ENCODE measurements at places on chromosomes 11 and 22.

DNA sequence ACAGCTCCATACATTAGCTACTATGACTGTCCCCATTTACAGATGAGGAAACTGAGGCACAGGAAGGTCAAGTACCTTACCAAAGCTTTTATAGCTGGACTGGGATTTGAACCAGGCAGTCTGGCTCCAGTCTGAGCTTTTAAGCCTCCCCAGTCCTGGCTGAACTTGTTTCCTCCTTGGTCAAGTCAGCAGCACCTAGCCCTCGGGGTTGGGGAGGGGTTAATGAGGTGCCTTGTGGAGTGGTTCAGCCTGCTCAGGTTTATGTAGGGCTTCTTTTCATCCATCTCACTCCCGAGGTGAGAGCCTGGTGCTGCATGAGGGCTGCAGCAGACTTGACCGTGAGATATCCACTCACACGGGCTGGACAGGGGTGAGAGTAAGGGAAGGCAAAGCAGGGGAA is 36.7 kb upstream of the GCAT start:
- no peak for DNase-seq

GRCh38 chr11:44147751-44148150 is 52.3 kb downstream of the EXT2 start:
- DNase-seq: no peak

- DNase-seq: peak; percentile 27
Observed at GRCh38 chr11:12914400-12914912, 94.7 kb upstream of the RASSF10 start.

DNA sequence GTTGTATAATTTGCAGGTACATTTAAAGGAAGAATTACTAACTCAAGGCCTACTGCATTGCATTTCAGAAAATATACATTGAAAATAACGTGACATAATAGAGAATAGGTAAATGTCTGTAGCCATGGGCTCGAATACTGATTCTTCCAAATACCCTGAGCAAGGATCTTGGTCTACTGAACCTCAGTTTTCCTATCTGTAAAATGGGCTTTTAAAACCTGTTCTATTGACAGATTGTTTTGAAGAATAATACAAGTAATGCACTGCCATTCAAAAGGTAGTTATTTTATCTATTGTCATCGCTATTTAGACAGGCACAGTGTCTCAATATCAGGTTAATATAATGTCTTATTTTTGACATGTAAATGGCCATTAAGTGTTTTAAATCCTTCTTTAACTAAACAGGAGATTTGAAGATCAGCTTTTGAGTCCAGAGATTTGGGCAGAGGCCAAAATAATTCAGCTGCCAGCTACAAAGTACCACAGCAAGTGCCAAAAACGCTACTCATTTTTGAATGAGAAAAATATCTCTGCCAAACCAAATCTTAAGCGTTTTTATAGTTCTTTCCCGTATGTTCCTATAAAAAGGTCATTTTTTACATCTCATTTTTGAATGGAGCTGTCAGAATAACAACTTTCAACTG is 56.7 kb downstream of the CTSC start:
- DNase-seq: no peak

DNA sequence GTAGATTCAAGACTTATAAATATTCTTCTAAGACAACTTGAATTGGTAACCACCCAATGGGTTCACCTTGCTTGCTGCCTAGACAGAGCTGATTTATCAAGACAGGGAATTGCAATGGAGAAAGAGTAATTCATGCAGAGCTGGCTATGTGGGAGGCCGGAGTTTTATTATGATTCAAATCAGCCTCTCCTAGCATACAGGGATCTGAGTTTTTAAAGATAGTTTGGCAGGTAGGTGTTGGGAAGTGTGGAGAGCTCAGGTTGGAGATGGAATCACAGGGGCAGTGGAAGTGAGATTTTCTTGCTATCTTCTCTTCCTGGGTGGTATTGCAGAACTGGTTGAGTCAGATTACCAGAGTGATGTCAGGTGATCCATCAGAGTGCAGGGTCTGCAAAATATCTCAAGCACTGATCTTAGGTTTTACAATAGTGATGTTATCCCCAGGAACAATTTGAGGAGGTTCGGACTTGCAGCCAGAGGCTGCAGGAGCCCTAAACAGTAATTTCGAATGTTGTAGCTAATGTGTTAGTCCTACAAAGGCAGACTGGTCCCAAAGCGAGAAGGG is 1448.6 kb upstream of the RAG2 start:
- DNase-seq: no peak

DNA sequence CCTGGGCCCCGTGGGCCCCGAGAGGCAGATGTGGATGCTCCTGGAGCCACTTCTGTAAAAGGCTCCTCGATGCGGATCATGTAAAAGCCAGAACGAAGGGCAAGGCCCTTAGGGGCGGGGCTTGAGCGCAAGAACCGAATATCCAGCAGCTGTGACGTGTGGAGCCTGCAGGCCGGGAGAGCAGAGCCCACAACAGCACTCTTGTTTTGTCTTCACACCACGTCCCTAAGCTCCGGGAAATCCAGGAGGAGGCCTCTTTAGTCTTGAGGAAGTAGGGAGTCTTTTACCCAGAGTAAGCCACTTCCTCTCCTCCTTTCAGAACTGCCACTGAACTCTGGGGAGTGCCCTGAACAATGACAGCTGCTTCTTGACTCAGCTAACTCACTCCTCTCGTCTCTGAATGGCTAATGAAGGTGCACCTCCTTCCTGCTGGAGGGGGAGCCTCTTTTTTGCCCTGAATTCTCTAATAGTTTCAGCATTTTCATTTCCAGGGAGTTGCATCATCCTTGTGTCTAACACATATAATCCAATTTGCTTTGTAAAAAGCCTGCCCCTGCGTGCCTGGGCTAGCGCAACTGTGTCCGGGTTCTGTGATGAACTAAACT is 12.5 kb downstream of the L3MBTL2 start:
- peak; percentile 74 for DNase-seq

DNA sequence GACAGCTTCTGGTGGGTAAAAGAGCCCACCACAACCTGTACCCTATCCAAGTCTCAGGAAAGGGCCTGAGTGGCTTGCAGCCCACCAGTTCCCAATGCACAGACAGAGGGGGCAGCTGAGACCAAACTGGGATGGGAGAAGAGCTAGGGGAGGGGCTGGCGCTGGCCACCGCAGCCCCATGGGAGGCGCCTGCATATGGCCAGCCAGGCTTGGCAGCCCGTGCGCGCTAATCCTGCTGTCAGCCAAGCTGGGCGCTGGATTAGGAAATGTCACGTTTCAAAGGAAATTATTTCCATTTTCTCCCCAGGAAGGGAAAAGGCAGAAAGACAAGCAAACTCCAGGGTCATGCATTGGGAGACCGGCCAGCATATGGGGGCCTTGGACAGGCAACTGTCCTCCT is 236.8 kb downstream of the BUD13 start:
- DNase-seq: no peak

- no peak for DNase-seq
Observed at GRCh38 chr11:133864756-133865155, 19.4 kb upstream of the SPATA19 start.

DNA sequence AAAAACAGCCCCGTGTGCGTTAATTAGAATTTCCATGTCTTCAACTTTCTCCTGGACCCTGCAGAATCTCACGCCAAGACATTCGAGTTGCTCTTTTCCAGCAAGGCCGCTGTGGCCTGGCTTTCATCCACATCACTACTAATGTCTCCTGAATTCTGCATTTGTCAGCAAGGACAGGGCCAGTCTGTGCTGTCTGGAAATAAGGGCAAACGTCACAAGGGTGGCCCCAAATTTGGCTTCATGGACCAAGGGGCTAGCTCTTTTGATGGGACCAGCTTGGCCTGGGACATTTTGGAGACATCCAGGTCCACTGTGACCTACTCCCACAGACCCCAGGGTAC is 33.4 kb downstream of the KCNQ1OT1 start:
- no peak for DNase-seq

DNA sequence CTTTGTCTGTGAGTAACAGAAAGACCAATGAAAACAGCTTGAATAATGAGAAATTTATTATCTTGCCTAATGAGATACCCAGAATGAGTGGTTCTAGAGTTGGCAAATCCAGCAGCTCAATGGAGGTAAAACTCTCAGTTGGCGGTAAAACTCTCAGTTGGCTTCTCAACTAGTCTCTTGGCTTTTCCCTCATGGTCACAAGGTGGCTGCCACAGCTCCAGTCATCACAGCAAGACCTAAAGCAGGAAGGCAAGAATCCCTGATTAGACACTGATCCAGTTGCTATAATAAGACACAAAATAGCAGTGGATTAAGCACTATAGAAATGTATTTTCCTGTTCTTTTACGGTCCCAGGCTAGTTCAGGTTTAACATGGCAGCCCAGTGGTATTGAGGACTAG is 37.5 kb upstream of the TSPAN18 start:
- no peak for DNase-seq

GRCh38 chr11:33874433-33874832 is 17.4 kb downstream of the LMO2 start:
- no peak for DNase-seq

- peak; percentile 85 for DNase-seq
Observed at GRCh38 chr11:128859563-128860441, 7.3 kb downstream of the KCNJ1 start.

GRCh38 chr11:23310276-23310675 is 450.0 kb upstream of the CCDC179 start:
- no peak for DNase-seq

- DNase-seq: no peak
Observed at GRCh38 chr11:110034806-110035205, 58.4 kb upstream of the ZC3H12C start.

DNA sequence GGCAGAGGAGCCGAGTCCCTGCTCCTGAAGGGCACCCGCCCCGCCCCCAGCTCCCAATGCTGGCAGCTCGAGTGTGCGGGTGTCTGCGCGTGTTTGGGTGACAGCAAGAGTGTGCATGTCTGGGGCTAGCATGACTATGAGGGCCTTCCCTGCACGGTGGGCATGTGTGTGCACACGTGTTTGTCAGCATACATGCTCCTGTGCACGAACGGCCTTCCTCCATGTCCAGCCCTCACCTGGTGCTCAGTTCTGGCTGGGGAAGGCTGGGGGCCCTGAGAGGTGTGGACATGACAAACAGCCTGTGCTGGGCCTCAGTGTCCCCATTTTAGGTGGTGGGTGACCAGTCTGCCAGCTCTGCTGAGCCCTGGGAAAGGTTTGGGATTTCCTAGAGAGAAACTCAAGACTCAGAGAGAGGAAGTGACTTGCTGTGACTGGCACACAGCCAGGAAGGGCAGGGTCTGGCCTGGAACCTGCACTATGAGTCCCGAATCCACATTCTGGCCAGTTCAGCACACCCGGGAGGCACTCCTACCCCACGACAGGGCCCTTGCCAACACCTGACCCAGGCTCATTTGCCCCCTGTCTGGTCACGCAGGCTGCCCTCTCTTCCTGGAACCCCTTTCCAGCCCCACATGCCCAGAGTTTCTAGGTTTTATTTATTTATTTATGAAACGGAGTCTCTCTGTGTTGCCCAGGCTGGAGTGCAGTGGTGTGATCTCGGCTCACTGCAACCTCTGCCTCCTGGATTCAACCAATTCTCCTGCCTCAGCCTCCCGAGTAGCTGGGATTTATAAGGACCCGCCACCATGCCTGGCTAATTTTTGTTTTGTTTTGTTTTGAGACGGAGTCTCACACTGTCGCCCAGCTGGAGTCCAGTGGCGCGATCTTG is 3.3 kb upstream of the SHISA8 start:
- no peak for DNase-seq

GRCh38 chr11:7489376-7489775 is 4.1 kb downstream of the OLFML1 start:
- DNase-seq: no peak

DNA sequence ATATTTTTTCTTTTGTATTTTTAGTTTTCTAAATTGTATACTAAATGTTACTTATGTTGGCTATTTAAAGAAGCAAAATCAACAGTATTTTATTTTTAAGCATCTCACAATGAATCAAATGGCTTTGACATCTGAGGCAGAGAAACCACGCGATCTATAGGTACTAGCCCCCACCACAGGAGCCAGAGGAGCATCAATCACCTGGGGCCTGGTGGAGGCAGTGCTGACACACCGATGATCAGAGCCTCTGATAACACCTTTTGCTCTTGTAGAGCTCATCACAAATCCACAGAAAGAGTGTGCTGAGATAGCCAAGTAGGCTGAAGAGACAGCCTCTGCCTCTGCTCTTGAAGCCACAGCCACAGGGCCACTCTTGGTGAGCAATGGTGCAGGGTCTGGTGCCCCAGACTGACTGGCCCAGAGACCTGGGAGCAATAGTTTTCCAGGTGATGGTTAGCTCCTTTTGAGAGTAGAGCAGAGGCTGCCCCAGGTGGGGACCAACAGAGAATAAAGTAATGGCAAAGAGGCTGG is 25.2 kb downstream of the HIRA start:
- no peak for DNase-seq

GRCh38 chr11:70209391-70209912 is 6.4 kb downstream of the FADD start:
- no peak for DNase-seq

DNA sequence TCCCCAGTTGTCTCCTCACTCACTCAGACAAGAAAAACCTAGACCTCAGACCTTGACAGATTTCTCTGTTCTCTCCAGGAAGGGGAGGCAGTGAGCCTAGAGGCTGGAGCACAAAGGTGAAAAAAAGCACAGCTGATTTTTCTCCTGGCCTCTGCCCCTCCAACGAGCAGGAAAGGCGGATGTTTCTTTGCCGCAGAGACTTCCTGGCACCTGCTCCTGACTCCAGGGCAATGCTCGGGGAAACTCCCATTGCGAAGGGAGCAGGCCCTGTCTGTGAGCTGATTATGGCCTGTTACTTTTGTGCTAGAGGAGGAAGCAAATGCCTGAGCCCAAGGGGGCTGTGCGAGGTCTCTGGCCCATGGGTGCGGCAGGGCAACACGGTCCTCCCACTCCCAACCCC is 25.4 kb downstream of the MS4A10 start:
- no peak for DNase-seq

- no peak for DNase-seq
Observed at GRCh38 chr22:20567371-20567847, 60.0 kb downstream of the MED15 start.

DNA sequence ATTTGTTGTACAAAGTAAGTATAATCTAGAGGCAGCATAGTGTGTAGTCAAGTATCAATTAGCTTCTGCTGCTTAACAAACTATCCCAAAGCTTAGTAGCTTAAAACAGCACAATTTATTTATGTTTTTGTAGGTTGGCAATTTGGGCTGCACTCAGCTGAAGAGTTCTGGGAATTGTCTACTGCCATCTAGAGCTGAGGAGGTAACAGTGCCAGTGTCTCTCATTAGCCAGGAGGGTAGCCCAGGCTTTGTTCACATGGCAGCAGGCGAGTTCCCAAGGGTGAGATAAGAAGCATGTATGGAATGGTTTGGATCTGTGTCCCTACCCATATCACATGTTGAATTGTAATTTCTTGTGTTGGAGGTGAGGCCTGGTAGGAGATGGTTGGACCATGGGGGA is 45.8 kb upstream of the SLN start:
- no peak for DNase-seq
